IMR-90 (cell line): ENCODE measurements at places on chromosomes 3 and 15.

GRCh38 chr3:72289692-72290071 is 504.7 kb upstream of the PROK2 start:
- H3K4me3 ChIP-seq = no peak overlapping the region
- H3K4me1 ChIP-seq = peaks cover 10% of the 10 kb centered on the region; the same call in 1 of the 2 replicates
- no peak overlapping the region for H3K27ac ChIP-seq

DNA sequence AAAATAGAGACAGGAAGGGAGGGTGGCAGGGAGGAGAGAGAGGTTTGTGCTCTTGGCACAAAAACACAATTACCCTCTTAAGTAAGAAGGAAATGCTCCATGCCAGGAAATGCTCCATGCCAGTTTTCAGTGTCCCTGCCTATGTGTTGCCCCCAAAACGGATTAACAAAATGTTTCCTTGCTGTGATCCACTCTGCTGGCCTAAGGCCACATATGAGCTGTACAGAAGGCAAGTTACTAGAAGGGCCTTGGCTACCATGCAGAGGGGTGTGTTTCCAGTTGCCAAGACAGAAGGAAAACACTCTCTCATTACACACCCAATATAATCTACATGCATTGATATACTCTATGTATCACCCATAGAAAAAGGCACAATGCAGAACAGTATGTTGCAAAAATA is 98.2 kb upstream of the PTPRG start:
- no peak overlapping the region for H3K4me3 ChIP-seq
- DNase-seq = no peak
- no peaks in the 10 kb centered on the region; the same call in 1 of the 2 replicates for H3K27me3 ChIP-seq
- no peaks in the 10 kb centered on the region for H3K36me3 ChIP-seq
- H3K27ac ChIP-seq = no peak overlapping the region

- H3K4me1 ChIP-seq = no peaks in the 10 kb centered on the region
- no peaks in the 10 kb centered on the region for H3K36me3 ChIP-seq
- H3K27me3 ChIP-seq = no peaks in the 10 kb centered on the region; the same call in 1 of the 2 replicates
- H3K4me3 ChIP-seq = peak overlapping the region; percentile 51
Observed at GRCh38 chr3:133926736-133927539, 31.3 kb upstream of the RAB6B start.

- no peaks in the 10 kb centered on the region for H3K27me3 ChIP-seq
- H3K27ac ChIP-seq = no peak overlapping the region
- no peaks in the 10 kb centered on the region for H3K4me1 ChIP-seq
- no peak overlapping the region for H3K4me3 ChIP-seq
Observed at GRCh38 chr3:138202945-138203701, 16.0 kb downstream of the ARMC8 start.

DNA sequence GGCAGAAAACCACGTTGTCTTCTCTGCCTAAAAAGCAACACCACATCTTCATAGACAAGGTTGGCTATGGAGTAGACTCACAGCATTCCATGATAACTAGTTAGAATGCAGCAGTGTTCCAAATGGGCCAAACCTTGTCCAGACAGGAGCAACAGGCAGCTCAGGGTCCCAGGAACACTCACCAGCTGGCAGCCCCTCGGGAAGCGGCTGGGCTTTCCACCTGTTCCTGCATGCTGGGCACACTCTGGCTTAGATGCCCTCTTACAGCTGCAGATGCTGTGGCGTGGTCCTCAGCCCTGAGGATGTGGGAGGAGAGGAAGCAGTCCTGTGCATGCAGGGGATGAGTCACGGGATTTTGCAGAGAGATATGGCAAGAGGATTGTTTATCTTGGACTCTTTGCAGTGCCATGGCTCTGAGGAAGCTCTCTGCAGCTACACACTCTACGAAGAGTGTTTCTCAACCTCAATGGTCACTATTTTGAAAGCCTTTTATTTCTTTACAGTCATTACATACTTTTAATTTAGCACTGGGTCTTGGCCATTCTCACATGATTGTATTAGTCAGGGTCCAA is 11.3 kb downstream of the NRROS start:
- peaks cover 4% of the 10 kb centered on the region; the same call in 1 of the 2 replicates for H3K27me3 ChIP-seq
- H3K4me1 ChIP-seq = peaks cover 2% of the 10 kb centered on the region
- no peak overlapping the region for H3K27ac ChIP-seq
- H3K36me3 ChIP-seq = no peaks in the 10 kb centered on the region

GRCh38 chr3:146504498-146505197 is 35.3 kb upstream of the PLSCR2 start:
- peaks cover 8% of the 10 kb centered on the region; the same call in 1 of the 2 replicates for H3K4me1 ChIP-seq
- DNase-seq = no peak
- H3K27ac ChIP-seq = no peak overlapping the region
- no peak overlapping the region for H3K4me3 ChIP-seq
- H3K27me3 ChIP-seq = no peaks in the 10 kb centered on the region
- H3K36me3 ChIP-seq = no peaks in the 10 kb centered on the region

DNA sequence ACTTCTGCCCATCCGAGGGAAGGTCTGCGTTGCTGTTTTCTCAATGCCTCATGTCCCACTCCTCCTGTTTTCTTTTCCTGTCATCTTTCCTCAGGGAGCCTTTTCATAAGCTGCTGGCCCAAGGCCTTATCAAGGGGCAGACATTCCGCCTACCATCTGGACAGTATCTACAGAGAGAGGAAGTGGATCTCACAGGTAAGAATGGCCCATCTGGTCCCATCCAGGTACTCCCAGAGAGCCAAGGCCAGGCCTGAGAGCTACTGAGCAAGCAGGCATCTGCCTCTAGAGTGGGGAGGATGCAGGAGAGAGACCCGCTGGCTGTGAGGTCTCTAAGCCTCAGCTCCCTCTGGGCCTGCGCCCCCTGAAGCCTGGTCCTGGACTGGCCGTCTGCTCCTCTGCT is 81.5 kb upstream of the LIMD1 start:
- H3K27me3 ChIP-seq = no peaks in the 10 kb centered on the region
- no peak for DNase-seq
- no peak overlapping the region for H3K4me3 ChIP-seq

- peak; percentile 62 for DNase-seq
- peaks cover 20% of the 10 kb centered on the region for H3K36me3 ChIP-seq
- H3K4me1 ChIP-seq = peaks cover 40% of the 10 kb centered on the region
- no peaks in the 10 kb centered on the region for H3K27me3 ChIP-seq
- peak overlapping the region; percentile 23; the same call in 1 of the 2 replicates for H3K27ac ChIP-seq
Observed at GRCh38 chr3:16181361-16181760, 6.9 kb downstream of the GALNT15 start.

DNA sequence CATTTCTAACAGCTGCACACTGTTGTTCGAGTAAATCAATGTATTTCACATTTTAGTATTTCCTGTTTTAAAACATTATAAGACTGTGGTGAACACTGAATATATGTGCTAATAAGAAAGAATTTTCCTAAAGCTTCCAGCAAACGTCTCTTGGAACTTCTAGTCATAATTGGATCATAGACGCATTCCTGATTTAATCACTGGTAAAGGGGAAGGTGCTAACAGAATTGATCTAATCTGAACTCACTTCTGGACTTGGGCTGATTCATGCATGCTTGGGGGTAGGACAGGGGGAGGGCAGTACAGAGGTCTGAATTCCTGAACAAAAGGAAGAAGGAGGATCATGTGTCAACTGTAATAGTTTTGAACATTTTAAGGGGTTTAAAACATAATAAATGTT is 7.3 kb upstream of the LEKR1 start:
- peaks cover 18% of the 10 kb centered on the region for H3K4me1 ChIP-seq
- no peak overlapping the region for H3K4me3 ChIP-seq
- H3K27ac ChIP-seq = peak overlapping the region; percentile 87; the same call in 1 of the 2 replicates
- DNase-seq = peak; percentile 74

- H3K27ac ChIP-seq = no peak overlapping the region
- peaks cover 9% of the 10 kb centered on the region; the same call in 1 of the 2 replicates for H3K4me1 ChIP-seq
- DNase-seq = no peak
- no peak overlapping the region for H3K4me3 ChIP-seq
- no peaks in the 10 kb centered on the region for H3K27me3 ChIP-seq
Observed at GRCh38 chr3:52845691-52846431, 11.0 kb upstream of the MUSTN1 start.
